ENCODE measurements at places on chromosomes 6 and 20.

DNA sequence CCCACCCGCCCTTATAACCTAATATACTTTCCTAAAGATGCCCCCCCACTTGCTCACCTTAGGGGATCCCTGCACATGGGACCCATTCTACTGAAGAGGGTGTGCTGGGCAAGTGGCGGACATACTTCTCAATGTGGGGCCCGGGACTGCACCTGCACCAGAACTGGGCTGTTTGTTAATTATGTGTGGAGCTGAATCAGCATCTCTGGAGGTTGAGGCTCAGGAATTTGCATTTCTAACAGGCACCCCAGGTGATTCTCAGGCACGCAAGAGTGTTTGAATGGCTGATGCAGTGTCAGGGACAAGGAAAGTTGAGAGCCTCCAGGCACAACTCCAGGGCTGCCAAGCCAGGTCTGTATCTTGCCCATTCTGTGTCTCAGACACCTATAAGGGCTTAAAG is 8.9 kb upstream of the PTPRT start:
- no peak for DNase-seq

DNA sequence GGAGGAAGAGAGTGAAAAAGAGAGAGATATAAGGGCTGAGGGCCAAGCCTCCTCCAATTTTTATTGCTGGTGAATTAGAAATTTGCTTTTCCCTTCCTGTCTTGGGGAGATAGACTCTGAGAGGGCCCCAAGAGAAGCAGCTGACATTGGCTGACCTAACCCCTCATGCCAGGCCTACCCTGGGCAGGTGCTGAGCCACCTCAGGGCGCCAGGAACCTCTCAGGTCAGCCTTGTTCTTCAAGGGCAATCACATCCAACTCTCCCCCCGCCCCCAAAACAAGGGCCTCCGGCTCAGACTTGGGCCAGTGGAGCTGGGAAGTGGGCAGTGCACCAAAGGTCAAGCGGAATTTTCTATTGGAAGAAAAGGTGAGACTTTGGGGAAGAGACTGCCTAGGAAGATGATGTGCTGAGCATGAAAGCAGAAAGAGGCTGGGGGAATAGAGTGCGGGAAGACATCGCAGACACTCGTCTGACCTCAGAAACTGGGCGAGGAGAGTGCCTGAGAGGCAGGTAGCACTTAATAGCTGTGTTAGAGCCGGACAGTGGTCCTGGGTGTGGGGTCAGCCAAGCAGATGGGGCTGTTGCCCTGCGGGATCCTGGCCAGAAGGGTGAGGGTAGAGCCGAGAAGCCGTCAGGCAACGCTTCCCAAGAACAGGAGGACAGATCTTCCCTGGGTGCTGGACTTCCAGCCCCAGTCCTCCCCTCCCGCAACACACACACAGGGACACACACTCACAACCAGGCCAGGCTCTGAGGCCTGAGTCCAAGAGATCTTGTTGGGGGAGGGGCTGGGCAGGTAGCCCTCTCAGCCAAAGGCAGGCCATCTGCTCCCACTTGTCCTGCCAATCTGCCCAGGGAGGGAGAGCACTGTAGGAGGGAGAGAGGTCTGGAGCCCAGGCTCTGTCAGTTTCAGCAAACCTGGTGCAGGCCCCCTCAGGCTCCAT is 3.7 kb upstream of the FASTKD5 start:
- no peak for DNase-seq

DNA sequence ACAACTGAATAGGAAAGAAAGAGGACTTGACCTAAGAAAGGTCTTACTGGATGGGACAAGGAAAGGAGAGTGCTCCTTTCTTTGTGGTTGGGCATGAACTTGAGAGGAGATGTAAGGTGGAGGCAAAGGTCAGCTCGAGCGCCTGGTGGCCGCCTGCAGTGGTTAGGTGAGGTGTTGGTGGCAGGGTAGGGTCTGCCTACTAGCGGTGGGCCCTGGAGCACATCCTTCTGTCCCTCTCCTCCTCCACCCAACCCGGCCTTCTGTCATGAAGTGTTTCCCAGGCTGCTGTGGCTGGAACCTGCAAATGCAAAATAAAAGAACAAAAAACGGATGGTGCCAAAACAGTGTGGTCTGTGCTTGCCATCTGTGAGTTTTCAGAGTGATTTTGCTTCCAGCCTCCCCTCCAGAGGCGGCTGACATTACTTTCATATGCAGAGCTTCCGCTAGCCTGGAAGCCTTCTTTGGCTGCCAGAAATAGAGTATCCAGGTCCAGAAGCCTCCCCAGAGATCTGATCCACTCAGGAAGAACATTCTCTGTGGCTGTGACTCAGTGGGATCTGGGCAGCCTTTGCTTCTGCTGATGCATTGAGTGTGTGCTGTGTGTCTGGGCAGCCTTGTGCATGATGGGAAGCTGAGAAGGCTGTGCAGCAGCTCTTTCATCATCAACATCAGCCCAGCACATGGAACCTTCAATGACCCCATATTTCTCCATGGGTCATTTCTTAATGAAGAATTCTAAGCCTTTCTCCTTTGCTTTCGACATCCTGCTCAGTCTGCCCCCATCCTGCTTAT is 79.8 kb upstream of the FAM184A start:
- no peak for DNase-seq

- DNase-seq = no peak
Observed at GRCh38 chr20:51445591-51445990, 96.9 kb downstream of the NFATC2 start.

GRCh38 chr6:41887331-41887751 is 7.8 kb downstream of the USP49 start:
- no peak for DNase-seq

DNA sequence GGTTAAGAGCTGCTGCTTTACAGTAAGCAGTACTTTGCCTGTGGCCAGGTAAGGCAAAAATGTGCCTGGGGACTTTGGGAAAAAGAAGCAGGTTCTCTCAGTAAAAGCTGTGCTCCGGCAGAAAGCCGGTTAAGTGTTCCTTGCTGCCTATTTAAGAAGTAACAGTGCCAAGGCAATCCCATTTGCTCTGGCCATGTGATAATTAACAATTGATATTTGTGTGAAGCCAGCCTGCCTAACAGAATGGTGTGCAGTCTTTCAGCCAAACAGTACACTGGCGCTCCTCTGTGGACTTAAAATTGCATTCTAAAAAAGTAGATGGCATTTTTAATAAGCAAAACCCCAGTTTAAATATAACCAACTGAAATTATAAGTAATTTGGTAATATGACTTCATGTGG is 430.3 kb downstream of the PLCB1 start:
- peak; percentile 49 for DNase-seq

- DNase-seq = no peak
Observed at GRCh38 chr6:166512567-166512966, 73.9 kb downstream of the RAMACL start.

DNA sequence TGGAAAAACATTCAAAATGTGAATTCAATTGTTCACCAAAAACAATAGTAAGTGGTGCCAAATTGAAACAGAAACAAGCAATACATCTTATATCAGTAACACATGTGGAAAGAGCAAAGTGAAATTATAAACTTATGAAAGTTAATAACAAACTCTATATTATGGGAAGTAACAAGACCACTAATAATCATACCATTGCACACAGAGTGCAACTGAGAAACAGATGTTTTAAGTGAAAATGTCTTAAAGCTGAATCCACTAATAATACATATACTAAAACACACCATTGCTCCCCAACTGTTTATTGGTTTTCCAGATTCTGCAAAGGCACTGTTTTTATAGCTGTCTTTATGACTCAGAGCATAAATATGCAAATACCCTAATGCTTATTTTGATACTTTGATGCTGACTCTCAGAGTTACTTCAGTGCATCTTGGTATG is 292.3 kb downstream of the RFPL4B start:
- no peak for DNase-seq

- DNase-seq = no peak
Observed at GRCh38 chr6:35014786-35015185, 125.7 kb downstream of the ANKS1A start.

- DNase-seq = no peak
Observed at GRCh38 chr6:150521482-150521881, 78.2 kb upstream of the PLEKHG1 start.

DNA sequence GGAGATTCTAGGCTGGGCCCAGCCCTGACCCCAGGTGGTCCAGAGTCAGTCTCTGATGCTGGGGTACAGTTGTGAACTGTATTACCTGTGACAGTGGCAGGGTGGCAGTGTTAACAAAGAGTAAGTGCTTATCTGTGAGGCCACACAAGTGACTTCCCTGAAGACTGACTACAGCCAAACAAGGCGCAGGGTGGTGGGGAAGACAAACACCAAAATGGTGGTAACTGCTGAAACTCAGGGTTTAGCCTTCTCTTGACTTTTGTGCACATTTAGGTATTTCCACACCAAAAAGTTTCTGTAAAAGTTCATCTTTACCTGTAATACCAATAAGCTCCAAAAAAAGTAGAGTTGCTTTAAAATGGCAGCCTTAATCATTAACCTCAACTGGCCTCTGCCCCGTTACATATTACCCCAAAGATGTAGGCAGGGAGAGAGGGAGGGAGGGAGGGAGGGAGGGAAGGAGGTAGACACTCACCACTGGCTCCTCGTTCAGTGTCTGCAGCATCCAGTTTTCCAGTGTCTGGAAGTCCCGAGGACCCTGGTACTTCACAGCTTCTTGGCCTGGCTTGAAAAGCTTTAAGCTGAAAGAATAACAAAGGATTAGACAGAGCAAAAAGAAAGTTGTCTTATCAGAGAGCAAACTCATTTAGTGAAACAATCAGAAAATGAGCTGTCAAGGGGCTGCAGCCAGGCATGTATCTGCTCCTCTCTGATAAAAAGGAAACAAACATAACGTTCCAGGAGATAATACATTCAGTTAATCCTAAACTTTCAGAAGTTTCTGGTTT is 11.3 kb downstream of the TXNDC5 start:
- DNase-seq = no peak

DNA sequence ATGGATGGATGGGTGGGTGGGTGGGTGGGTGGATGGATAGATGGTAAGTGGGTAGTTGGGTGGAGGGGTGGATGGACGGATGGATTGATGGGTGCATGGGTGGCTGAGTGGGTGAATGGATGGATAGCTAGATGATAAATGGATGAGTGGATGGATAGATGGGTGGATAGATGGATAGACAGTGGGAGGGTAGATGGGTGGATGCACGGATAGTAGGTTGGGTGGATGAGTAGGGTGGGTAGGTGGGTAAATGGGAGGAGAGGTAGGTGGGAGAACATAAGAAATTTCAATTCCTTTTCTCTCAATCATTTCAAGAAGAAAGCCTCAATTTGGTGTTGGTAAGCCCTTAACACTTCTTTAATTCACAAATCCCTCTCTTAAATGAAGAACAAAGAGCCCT is 186.9 kb downstream of the PREX1 start:
- DNase-seq = no peak

DNA sequence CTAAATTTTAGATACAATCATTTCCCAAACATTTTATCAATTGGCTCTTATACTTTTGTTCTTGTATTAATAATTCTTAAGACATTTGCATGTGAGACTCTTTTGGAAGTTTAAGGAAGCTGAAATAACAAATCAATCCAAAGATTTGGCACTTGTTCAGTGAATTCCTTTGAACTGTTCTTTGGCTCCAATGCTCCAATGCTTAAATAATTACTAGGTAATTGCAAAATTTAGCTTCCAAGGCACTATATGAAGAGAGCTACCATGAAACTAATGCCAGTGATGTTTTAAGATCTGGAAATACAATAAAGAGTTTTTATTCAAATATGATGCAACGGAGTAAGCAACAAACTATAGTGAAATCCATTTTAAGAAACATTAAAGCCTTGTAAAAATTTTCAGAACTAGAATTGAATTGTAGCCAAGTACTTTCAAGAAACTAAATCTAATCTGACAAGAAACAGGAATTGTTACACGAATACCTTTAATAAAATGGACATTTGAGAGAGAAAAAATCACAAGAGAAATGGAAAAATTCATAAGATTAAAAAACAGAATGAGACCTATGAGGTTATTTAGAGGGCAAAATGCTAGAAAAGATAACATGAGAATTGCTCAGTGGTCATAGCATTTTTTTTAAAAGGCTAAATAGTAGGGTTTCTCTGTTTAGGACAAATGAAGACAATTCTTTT is 43.6 kb upstream of the SMLR1 start:
- DNase-seq = no peak

DNA sequence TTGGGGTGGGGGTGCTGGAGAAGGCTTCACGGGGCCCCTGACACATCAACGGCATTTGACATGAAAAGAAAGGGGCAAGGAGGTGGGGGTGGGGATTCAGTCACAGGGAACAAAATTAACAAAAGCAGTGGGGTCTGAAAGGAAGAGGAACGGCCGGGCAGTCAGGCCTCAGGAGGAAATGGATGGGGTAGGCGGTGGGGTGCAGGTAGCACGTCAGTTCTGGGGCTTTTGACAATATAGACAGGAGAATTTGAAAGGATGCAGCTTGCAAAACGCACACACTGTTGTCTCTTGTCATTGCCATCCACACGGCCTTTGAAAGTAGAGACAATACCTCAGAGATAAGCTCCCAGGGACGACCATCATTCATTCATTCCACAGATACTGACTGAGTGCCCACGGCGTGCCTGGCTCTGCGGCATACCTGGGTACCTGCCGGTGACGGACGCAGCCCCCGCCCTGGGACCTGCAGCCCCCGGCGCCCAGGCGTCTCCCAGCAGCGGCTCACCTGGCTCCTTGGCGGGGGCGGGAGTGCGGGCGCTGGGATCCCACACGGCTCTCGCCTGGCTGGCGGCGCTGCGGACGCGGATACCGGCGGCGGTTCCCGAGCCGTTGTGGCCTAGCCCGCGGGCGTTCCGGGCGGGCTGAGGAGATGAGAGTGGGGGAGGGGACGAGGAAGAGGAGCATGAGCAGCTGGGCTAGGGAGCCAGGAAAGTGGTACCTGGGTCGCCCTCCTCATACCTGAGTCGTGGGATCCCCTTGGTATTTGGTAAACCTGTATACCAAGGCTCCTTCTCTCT is at the start of gene SLC26A8:
TSS of gene SLC26A8 (minus strand) at position 646 of the 800 bp plus-strand sequence. CDS start 4,934 bp downstream, outside the sequence.
- no peak for DNase-seq

DNA sequence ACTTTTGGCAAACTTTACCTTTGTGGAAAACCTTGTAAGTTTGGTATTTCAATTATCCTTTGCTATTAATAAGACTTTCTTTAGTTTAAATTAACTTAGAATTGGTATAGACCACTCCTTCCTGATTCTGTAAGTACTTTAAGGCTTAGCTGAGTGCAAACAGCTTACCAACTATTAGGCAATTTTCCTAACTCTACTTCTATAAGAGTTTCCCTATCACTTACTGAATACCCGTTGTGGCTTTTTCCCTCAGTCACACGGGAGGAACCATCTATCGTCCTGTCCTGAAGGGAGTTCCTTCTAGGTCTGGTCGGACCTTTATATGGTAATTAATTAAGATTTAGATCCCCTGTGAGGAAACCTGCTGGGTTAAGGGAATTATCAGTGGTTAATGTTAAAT is 9.6 kb downstream of the SLC35A1 start:
- no peak for DNase-seq

GRCh38 chr6:100065348-100065747 is 71.3 kb upstream of the MCHR2 start:
- no peak for DNase-seq

Measured in hippocampal formation (tissue), 2 donors.